ENCODE measurements at places on chromosomes 11 and 22.

- no peak for DNase-seq
Measured at GRCh38 chr11:87971354-87971753, 203.9 kb downstream of the RAB38 start.

DNA sequence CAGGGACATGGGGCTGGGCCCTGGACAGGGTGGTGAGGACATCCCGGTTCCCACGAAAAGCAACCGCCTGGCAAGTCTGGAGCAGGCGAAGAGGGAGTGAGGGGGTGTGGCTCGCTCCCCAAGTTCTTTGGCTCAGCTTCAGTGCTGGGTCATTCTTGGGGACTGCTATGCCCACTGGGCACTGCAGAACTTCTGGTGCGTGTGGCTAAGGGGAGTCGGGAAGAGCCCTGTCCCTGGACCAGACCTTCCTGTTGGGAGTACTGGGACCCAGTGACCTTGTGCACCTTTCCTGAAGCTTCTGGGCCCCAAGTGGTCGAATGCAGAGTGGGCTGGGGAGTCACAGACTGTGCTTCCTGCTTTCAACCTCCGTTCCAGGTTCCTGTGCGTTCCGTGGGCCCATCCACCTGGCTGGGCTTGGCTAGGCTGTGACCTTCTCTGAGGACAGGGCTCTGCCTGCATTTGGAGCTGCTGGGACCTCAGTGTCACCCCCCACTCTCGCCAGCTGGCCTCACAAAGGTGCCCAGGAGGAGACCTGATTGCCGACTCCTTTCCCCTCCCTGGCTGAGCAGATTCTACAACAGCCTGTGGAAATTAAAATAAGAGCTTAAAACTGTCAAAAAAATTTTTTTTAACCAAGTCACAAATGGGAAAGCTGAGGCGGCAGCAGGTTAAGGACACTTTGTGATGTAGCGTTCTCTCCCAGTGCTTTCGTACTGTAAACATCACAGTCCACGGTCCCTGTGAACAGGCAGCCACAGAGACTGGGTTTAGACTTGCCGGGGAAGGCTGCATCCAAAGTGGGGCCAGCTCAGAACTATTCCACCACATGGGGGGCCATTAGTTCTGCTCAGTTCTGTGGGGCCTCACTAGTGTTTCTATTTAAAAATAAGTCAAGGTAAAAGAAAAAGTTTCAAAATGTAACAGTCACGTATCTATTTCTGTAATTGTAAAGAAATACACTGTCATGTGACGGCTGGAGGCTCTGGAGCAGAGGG lies 63.8 kb upstream of the WNT7B start:
- DNase-seq, result peak; percentile 26

GRCh38 chr22:31354515-31354914 lies 8.4 kb upstream of the PATZ1 start:
- DNase-seq, result no peak

DNA sequence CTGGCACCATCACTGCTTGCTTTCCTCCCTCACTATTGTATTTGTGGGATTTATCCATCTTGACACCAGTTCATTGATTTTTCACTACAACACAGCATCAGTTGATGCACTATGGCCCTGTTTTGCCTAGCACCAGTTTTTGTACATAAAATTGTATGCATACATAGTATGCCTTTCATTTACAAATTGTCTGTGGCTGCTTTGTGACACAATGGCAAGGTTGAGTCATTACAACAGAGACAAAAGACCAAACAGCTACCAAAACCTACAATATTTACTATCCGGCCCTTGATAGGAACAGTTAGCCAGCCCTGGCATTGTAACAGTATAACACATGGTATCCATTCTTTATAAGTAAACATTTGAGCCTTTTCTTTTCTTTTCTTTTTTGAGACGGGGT lies 150.3 kb downstream of the LDLRAD3 start:
- DNase-seq, result no peak

DNA sequence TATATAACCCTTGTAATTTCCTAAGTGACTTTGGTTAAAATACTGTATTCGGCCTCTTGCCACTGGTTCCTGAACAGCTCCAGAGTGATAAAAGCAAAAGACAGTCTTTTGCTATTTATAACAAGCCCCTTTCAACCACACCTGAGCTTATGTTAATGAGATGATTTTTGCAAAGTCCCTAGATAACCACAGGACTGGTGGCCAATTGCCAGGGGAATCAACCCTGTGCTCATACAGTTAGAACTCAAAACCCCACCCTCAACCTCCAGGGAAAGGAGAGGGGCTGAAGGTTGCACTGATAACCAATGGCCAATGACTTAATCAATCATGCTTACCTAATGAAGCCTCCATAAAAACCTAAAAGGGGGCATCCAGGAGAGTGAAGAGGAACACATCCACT lies 77.9 kb downstream of the SIK3 start:
- no peak for DNase-seq

- no peak for DNase-seq
Measured at GRCh38 chr22:27685515-27685914, 116.0 kb downstream of the MN1 start.

GRCh38 chr11:27718863-27719545 lies 18.7 kb upstream of the BDNF start:
- no peak for DNase-seq

DNA sequence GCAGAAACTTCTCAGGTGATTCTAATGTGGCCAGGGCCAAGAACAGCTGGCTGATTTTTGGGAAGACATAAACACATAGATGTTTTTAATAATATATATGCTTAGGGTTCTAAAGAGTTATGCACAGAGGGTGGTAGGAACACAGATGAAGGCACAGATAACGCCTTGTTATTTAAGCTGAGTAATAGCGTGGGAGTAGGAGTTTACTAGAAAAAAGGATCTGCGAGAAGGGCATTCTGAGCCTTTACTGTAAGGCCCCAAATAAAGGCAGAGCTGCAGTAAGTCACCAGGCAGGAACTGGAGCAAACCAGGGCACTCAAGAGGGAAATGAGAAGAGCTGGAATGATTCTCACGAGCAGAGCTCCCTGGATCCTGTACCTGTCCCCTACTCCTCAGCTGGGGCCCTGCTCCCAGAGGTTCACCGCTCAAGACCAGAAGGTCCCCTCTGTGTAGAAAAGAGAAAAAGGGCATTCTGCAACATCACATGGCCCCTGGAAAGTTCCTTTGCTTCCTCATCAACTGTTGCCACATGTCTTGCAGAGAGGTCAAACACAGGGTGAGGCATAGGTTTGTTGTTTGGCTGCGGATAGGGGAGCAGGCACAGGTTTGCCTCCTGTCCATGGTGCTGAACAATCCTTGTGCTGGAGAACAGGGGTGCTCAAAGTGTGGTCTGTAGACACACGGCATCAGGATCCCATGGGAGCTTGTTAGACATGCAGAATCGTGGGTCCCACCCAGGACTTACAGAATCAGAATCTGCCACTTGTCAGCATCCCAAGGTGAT lies 125.7 kb downstream of the TENM4 start:
- no peak for DNase-seq

- no peak for DNase-seq
Measured at GRCh38 chr11:7501251-7501650, 12.5 kb upstream of the PPFIBP2 start.

- no peak for DNase-seq
Measured at GRCh38 chr11:74818283-74818946, 69.8 kb downstream of the RNF169 start.

DNA sequence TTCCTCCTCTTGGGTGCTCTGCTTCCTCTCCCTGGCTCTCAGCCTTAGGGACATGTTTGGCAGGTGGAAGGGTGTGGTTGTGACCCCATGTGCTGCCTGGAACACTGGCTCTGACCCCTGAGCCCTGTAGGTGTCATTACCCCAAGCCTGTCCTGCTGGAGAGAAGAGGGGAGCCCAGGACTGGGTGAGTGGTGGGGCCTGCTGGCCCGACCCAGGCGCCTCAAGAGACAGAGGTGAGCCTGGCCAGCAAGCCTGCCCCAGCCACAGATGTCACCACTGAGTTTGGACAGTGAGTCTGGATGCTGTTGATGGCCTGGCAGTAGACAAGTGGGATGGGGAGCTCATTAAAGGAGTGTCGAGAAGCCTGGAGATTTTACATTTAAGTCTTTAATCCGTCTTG lies 1112.2 kb downstream of the BRD1 start:
- DNase-seq, result no peak

- DNase-seq, result no peak
Measured at GRCh38 chr22:29834046-29834445, 4.0 kb downstream of the ASCC2 start.

DNA sequence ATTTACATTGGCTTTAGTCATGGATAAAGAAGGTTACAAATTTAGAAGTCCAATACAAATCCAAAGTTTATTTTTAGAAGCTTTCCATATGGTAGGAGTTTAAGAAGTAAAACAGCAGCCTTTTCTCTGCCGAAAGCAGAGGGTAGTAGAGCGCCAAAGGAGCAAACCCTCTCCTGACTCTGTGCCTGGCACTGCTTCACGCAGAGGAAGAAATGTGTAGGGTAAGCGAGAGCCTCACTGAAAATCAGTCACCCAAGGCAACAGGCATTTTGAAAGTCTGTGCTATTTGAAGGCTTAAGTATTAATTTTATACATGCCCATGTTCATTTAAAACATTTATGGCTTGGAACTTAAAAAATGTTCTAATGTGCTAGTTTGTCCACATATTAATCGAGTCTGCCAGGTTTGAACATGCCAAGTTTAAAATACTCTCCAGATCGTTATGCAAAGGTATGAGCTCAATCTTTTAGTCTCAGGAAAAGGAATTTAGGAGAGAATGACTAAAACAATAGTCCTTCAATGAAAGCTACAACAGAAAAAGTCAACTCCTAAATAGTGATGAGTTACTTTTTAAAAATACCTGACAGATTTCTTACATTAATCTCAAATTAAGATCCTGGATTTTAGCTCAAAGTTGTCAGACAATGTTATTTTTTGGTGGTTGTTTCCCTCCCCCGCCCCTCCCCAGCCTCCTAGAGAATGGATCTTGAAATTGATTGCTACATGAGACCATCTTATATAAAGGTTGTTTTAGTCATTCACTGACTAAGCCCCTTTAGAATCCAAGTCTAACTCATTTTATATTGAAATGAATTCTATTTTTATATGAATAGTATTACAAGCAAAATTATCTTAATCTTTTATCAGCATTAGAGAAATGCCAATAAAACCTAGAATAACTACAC lies 38.7 kb downstream of the MRTFA start:
- no peak for DNase-seq

All from lower lobe of right lung (tissue), 2 donors.